ENCODE measurements at places on chromosomes 7 and 10.

DNA sequence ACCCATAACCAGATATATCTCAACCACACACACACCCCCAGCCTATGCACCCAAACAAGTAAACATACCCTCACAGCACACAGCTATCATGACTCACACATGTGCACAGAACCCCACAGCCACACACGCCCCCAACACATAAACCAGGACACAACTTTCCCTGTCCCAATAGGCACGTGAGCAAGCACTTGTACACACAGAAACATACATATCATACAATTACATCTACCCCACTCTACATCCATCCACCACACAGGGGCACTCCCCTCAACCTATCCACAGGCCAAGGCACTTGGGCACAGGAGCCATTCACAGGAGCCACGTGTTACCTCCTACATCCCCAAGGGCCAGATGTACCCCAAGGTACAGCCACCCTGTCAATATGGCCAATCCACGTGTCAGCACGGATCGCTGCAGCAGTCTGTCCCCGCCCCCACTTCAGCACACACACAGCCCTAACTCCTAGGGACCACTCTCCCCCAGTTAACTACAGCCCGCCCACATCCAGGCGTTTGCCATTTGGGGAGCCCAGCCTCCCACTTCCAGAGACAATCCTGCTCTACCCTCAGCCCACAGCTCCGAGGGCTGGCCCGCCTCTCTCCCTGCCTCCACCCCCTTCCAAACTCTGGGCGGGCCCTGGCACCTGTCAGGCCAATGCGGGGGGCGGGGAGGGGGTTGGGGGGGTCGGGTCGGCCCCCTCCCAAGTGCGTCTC, 163.5 kb downstream of the SH3PXD2A start:
- DNase-seq: no peak

- DNase-seq: no peak
These were observed 12.2 kb downstream of the TES start for GRCh38 chr7:116222501-116222900.

DNA sequence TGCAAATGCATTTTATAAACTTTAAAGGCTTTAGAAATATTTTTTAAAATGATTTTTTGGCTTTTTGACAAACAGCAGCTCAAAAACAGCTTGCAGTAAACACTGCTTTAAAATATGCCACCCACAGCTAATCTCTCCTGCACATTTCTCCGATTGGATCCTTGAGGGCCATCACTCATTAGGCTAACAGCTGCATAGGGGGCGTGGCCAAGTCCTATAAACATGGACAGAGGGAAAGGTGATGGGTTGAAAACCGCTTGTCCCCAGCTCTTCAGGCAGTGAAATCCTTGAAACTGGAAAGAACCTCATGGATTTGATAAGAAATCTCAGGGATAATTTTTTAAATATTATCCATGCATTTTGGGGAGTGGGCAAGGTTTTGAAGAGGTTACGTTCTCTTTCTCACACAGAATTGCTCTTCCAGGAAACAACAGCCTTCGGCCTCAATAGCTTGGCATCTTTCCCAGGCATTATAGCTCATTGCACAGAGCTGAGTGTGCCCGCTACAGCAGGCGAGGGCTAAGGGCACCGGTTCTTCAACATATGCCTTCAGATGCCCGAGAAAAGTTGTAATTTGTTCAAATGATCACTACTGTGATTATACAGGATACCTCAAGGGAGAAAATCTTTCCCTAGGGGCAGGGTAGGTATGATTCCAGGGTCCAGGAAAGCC, 1.7 kb downstream of the PLEKHS1 start:
- DNase-seq: no peak

- DNase-seq: no peak
These were observed 202.1 kb downstream of the PRPF18 start for GRCh38 chr10:13788711-13789447.

DNA sequence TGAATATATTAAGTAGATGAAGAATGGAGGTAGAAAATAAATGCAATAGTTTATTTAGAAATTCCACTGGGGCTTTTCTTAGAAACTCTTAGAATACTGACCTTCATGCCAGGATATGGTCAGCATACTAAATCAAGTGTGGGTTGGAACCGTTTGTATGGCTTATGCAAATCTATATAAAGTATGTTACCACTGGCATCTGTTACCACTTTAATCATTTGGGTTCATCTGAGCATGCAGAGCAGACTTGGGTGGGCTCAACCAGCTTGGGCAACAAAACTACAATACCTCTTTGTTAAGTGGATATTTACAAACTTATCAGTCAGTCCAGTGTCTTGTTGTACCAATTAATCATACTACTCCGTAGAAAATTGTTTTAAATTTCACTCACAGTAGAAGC, 125.8 kb downstream of the CRPPA start:
- no peak for DNase-seq

DNA sequence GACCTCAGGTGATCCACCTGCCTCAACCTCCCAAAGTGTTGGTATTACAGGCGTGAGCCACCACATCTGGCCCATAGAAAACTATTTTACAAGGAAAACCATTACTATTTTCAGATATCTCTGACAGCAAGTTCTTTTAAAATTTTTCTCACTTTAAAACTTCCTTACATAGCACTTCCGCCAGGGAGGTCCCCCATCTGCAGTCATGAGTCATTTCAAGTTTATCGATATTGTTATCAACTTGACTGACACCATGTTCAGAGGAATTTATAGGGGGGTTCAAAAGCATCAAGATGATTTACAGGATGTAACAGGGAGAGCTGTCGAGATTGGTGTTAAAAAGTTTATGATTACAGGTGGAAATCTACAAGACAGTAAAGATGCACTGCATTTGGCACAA, 88.8 kb downstream of the NRBF2 start:
- DNase-seq: no peak

DNA sequence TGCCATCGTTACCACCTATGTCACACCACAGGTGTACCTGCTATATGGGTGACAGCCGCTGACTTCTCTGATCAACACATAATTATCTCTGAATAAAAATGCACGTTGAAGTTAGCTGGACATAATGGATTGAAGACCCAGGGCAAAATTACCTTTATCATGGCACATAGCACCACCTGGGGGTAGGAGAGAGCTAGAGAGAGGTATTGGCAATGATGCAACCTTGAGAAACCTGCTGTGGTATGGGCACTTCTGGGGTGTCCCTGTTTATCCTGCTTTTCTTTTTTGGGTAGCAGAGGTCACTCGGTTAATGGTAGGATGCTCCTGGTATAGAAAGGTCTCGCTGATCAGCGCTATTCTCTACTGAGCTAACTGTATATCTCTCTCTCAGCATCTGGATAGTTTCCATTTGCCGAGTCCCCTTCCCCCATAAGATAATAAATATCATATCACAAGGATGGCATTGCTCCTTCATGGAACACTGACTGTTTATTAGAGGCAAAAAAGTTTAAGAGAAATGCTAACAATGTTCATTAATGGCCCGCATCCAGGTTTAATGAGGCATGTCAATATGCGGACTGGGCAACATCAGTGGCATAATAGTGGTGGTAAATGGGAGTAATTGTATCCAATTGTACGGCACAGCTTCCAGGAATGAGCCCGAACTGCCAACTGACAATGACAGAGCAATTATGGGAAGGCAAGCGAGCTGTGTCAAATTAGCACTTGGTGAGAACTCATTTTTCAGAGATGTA, 323.1 kb downstream of the TFEC start:
- no peak for DNase-seq

DNA sequence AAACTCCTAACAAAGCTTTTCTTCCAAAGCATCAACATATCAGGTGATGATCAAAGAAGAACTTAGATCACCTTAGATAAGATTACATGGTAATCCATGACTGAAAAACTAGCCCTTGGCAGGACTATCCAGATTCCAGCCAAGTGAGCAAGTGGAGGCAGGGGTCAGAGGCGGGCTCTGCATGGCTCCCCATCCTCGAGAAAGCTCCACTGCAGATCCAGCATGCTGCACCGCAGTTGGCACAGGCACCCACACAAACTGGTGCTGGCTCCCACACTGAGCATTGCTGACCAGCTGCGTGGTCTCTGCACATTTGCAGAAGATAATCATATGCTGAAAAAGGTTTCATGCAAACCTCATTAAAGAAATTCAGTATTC, 10.1 kb downstream of the PSAP start:
- no peak for DNase-seq

GRCh38 chr7:133353775-133354174, 100.9 kb downstream of the EXOC4 start:
- no peak for DNase-seq

- DNase-seq: no peak
These were observed 46.9 kb upstream of the GJD4 start for GRCh38 chr10:35558276-35558675.

GRCh38 chr7:35825974-35826373, 25.1 kb downstream of the SEPTIN7 start:
- no peak for DNase-seq

DNA sequence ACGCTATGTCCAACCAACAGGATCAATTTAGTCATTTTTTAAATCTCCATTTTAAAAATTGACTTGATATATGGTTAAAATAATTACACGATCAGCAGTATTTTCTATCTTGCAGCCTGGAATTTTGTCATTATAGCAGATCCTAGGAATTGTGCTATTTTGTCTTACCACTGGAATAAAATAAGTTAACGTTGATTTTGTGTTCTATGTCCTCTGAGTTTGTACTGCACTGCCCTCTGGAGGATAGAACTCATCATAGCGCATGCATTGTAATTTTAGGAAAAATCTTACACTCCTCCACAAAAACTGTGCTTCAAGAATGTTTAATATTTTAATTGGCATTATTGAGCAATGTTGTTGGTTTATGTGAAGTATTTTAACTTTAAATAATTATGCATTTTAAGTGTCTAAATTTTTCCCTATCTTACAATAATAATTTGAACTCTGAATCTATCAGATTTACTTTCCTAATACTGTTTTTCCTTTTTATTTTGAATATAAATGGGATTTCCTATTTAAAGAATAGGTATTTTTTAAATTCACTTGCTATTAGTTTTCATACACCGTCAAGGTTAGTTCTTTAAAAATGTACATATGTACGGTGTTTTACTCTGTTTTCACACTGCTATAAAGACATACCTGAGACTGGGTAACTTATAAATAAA, 220.1 kb downstream of the PPP1R3A start:
- no peak for DNase-seq

- no peak for DNase-seq
These were observed 47.1 kb downstream of the RSU1 start for GRCh38 chr10:16770141-16770540.

DNA sequence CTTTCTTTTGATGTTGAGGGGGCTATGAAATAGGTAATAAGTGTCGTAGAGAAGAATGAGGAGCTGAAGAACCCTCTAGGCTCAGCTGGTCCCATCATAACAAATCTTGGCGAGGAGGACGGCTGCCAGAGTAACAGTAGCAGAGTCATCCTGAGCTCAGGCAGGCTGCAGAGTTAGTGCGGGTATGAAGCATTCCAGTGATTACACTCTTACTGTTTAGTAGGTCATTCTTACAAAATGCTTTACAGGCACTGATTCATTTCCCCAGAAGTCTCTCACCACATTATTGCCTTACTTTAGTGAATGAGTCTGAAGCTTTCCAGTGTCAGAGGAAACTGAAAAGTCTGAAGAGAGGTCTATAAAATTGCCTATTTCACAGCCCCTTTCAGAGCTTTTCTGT, 43.9 kb upstream of the GPR158 start:
- DNase-seq: no peak

DNA sequence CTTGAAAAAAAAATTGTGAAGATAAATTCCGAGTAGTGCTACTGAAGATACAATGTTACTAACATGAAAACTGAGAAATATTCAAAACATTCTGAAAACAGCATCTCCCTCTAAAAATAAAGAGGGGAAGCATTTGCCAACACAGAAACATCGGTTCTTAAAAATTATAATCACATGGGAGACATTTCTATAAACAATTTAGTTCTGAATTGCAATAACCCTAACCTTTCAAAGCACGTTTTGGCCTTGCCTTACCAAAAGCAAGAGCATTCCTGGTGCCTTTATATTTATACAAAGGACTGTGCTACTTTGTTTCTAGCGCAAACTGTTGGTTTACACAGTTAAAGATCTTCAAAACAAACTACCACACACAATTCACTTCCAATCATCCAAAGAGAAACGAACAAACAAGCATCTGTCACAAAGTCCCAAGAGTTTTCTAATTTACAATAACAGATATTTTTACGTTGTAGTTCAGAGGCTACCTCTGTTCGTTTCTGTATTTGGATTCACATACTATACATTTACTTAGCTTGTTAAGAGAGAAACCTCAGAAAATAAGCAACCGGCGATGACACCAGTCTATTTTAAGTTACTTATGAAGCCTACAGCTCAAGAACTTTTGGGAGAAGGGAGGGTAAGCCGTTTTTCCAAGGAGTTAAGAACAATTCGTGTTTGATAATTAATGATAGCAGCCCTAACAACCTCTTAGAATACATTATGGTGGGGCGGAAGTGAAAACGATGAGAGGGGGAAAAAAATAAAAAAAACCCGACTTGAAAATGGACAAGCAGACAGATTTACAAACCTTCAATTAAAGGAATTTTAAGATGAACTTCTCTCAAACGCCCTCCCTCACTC, 1.3 kb downstream of the ABI1 start:
- no peak for DNase-seq

- DNase-seq: no peak
These were observed 39.8 kb downstream of the CDH23 start for GRCh38 chr10:71436268-71437125.

- no peak for DNase-seq
These were observed 186.2 kb upstream of the INHBA start for GRCh38 chr7:41889040-41889439.

DNA sequence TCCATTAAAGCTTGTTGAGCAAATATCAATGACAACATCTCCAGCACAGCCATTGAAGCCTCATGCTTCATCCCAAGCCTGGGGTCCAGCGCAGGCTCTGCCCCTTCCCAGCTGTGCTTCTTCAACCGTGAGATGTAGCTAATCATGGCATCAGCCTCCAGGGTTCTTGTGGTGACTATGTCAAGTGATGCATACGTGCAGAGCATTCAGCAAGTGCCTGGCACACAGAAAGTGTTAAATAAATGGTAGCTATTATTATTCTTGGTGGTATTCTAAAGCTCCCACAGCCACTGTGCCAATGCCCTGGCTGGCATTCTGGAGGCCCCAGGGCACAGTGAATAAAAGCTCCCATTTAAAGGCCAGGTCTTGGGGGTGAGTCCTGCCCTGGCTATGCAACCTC, 146.6 kb downstream of the WDR11 start:
- no peak for DNase-seq

GRCh38 chr7:37360484-37360883, 88.2 kb downstream of the ELMO1 start:
- no peak for DNase-seq

DNA sequence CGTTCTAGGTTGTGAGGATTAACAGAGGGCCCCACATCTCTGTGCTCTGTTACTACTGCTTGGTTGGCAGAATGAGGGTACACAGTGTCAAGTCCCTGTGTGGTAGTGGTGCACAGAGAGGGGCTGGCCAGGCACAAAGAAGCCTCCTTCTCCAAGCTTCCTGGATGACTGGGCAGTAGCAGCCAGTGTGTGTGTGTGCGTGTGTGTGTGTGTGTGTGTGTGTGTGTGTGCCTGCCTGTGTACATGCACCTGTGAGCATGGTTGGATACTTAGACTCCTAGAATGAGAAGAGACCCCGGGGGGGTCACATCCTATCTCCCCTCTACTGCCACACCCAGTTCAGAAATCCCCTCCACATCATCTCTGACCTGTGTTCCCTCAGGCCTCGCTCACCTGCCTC, 146.7 kb upstream of the UNC5B start:
- no peak for DNase-seq

GRCh38 chr7:15209429-15209828, 306.9 kb upstream of the DGKB start:
- no peak for DNase-seq

All from iPS DF 19.7 (cell line).